ENCODE measurements at places on chromosomes 11 and 22.

GRCh38 chr22:38403812-38404211, 51.2 kb downstream of the KCNJ4 start:
- H3K27me3 ChIP-seq, result no peaks in the 10 kb centered on the region
- DNase-seq, result no peak
- H3K4me1 ChIP-seq, result peaks cover 9% of the 10 kb centered on the region
- H3K36me3 ChIP-seq, result no peaks in the 10 kb centered on the region
- no peak overlapping the region for H3K27ac ChIP-seq
- no peak overlapping the region for H3K4me3 ChIP-seq

DNA sequence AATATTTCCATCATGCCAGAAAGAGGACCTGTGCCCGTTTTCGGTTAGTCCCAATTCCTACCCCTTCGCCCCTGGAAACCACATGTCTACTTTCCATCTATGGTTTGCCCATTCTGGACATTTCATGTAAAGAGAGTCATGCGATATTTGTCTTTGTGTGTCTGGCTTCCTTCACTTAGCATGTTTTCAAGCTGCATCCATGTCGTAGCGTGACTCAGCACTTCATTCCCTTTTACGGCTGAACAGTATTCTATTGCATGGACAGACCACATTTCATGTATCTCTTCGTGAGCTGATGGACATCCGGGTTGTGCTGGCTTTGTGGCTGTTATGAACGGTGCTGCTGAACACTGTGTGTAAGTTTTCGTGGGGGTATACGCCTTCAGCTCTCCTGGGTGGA, 43.4 kb downstream of the SCUBE1 start:
- no peaks in the 10 kb centered on the region for H3K36me3 ChIP-seq
- H3K4me3 ChIP-seq, result no peak overlapping the region
- H3K27me3 ChIP-seq, result no peaks in the 10 kb centered on the region
- no peak overlapping the region for H3K27ac ChIP-seq
- DNase-seq, result no peak
- H3K4me1 ChIP-seq, result peaks cover 55% of the 10 kb centered on the region

- DNase-seq, result no peak
- no peak overlapping the region for H3K27ac ChIP-seq
- H3K36me3 ChIP-seq, result no peaks in the 10 kb centered on the region
- no peak overlapping the region for H3K4me3 ChIP-seq
- no peaks in the 10 kb centered on the region for H3K27me3 ChIP-seq
These were observed 239.9 kb upstream of the ZC3H12C start for GRCh38 chr11:109853156-109853776.

GRCh38 chr11:64745189-64745520, 1.2 kb upstream of the RASGRP2 start:
- DNase-seq, result peak; percentile 76
- H3K4me3 ChIP-seq, result peak overlapping the region; percentile 77
- H3K27me3 ChIP-seq, result peaks cover 64% of the 10 kb centered on the region

- H3K27me3 ChIP-seq, result no peaks in the 10 kb centered on the region
- no peak for DNase-seq
- no peak overlapping the region for H3K4me3 ChIP-seq
These were observed 278.2 kb downstream of the DLG2 start for GRCh38 chr11:85348945-85349344.

GRCh38 chr11:80096736-80097135, 655.9 kb upstream of the TENM4 start:
- no peaks in the 10 kb centered on the region for H3K27me3 ChIP-seq
- no peak for DNase-seq
- H3K4me1 ChIP-seq, result no peaks in the 10 kb centered on the region
- H3K4me3 ChIP-seq, result no peak overlapping the region
- H3K27ac ChIP-seq, result no peak overlapping the region
- H3K36me3 ChIP-seq, result no peaks in the 10 kb centered on the region

DNA sequence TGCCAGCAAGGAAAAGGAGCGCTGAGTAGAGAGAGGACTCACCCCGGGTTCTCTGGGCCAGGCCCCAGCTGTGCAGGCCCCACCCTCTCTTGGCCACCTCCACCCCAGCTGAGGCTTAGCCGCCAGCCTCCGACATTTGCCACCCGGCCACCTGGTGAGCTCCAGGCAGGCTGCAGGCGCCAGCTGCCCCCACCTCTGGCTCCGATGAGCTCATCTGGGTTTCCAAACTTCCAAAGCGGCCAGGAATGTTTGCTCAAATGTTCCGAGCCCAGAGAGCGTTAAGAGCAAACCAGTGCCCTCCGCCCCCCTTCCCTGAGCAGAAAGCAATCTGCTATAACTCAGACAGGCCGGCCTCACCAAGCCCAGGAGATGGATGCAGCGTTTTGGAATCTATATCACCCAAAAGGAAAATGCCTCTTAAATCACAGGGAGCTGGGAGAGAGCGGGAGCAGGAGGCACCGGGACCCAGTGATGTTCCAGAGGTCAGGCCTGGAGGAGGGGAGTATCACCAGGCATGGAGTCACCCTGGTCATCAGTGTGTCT, 9.1 kb upstream of the MN1 start:
- H3K27me3 ChIP-seq, result no peaks in the 10 kb centered on the region
- peak overlapping the region; percentile 26 for H3K27ac ChIP-seq
- no peak overlapping the region for H3K4me3 ChIP-seq
- DNase-seq, result no peak
- H3K36me3 ChIP-seq, result no peaks in the 10 kb centered on the region
- H3K4me1 ChIP-seq, result peaks cover 12% of the 10 kb centered on the region

- no peaks in the 10 kb centered on the region for H3K4me1 ChIP-seq
- H3K4me3 ChIP-seq, result peak within 1 kb of the TSS; percentile 38
- no peak for DNase-seq
- no peaks in the 10 kb centered on the region for H3K36me3 ChIP-seq
These were observed at the start of gene FOLH1 for GRCh38 chr11:49208006-49208721. FOLH1 (minus strand) TSS chr11:49208602; CDS start chr11:49208409, 193 bp downstream.

DNA sequence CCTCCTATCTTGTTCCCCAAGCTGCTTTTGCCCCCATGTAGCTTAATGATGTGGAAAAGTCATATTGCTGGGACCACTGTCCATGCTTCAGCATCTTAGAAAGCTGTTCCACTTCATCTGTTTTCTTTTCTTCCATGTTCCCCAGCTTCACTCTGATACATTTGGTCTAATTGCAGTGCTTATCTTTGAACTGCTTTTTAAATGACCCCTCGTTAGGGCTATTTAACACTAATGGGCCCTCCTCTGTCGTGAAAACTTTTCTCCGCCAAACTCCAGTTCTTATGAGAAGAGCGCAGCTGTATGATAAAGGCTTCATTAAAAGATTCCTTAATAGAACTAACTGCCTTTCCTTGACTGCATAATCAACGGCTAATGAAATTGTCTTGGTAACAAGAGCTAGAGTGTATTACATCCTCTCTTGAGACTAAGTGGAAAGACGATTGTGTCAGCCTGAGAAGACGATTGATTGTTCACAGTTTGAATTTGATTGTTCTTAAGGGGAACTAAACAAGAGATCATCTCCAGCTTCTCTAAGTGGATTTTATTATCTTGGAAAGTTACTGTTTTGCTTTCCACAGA, 165.0 kb upstream of the MTNR1B start:
- no peak overlapping the region for H3K27ac ChIP-seq
- no peaks in the 10 kb centered on the region for H3K36me3 ChIP-seq
- H3K27me3 ChIP-seq, result no peaks in the 10 kb centered on the region
- no peak for DNase-seq
- no peaks in the 10 kb centered on the region for H3K4me1 ChIP-seq

GRCh38 chr11:120792306-120792705, 231.6 kb upstream of the TBCEL start:
- H3K4me3 ChIP-seq, result no peak overlapping the region
- no peaks in the 10 kb centered on the region for H3K4me1 ChIP-seq
- peaks cover 77% of the 10 kb centered on the region for H3K27me3 ChIP-seq
- DNase-seq, result no peak

DNA sequence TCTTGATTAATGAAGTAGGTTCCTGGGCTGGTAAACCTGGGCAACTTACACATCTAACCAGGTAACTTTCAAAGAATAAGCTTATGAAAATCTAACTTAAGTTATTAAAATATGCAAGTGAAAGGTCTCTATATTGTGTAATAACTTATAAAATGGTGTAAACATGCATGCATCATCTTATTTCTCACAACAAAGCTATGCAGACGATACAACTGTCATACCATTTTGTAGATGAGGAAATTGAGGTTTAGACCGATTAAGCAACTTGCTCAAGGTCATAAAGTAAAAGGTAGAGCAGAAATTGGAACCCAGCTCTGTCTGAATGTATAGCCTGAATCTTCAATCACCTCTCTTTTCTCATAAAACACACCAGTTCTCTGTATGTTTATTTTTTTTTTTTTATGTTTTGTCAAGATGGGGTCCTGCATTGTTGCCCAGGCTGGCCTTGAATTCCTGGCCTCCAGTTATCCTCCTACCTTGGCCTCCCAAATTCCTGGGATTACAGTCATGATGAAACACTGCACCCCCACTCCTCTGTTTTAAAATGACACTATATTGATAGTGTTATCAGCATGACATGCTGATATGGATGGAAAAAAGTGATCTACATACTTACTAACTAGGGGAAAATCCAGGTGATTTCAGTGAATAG, 109.6 kb downstream of the SGSM3 start:
- H3K4me1 ChIP-seq, result peaks cover 50% of the 10 kb centered on the region
- no peak for DNase-seq
- H3K4me3 ChIP-seq, result no peak overlapping the region
- H3K27me3 ChIP-seq, result no peaks in the 10 kb centered on the region
- H3K27ac ChIP-seq, result no peak overlapping the region
- no peaks in the 10 kb centered on the region for H3K36me3 ChIP-seq

- no peaks in the 10 kb centered on the region for H3K4me1 ChIP-seq
- no peak for DNase-seq
- H3K27me3 ChIP-seq, result no peaks in the 10 kb centered on the region
- H3K4me3 ChIP-seq, result no peak overlapping the region
These were observed 63.5 kb upstream of the ZC3H12C start for GRCh38 chr11:110029714-110030113.

GRCh38 chr11:3156661-3157311, 8.3 kb downstream of the OSBPL5 start:
- no peak for DNase-seq
- H3K36me3 ChIP-seq, result no peaks in the 10 kb centered on the region
- no peak overlapping the region for H3K4me3 ChIP-seq

DNA sequence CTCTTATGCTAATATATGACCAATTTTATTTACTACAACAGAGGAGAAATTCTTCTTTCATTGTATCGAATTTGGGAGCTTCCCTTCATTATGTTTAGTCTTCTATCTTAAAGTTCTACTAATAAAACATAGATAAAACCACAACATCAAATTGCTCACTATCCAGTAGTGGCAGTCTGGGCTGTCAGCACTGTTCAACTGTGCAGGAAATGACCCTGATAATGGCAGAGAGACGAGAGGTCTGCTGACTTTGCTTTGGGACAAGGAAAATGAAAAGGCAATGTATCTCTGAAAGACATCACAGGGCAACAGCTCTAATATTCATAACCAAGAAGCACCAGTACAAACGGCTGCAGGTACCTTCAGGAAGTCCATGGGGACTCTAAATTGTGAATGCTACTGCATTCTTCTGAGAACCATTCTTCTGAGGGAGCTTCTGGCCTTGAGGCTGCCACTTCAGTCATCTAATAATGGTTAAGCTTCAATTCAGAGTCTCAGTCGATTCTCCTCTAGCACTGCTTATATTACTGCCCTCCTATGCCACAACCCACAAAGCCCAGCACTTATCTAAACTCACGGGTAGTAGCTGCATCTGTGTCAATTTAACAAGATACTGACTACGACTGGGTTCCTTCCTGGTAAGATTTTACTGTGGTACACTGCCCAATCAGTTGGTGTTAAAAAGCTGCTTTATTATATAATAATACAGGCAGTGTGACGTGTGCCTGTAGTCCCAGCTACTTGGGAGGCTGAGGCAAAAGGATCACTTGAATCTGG, 44.2 kb downstream of the CKAP5 start:
- H3K4me1 ChIP-seq, result no peaks in the 10 kb centered on the region
- DNase-seq, result no peak
- peaks cover 4% of the 10 kb centered on the region for H3K36me3 ChIP-seq
- H3K4me3 ChIP-seq, result no peak overlapping the region

- H3K4me3 ChIP-seq, result peak overlapping the region; percentile 31
- H3K4me1 ChIP-seq, result peaks cover 11% of the 10 kb centered on the region
- no peak for DNase-seq
- no peaks in the 10 kb centered on the region for H3K27me3 ChIP-seq
- no peaks in the 10 kb centered on the region for H3K36me3 ChIP-seq
These were observed 16.9 kb downstream of the TSPAN4 start for GRCh38 chr11:859394-860131.

GRCh38 chr11:61075891-61076290, 26.4 kb upstream of the CD5 start:
- H3K36me3 ChIP-seq, result no peaks in the 10 kb centered on the region
- H3K4me1 ChIP-seq, result no peaks in the 10 kb centered on the region
- no peaks in the 10 kb centered on the region for H3K27me3 ChIP-seq
- no peak overlapping the region for H3K27ac ChIP-seq

- peaks cover 28% of the 10 kb centered on the region for H3K4me1 ChIP-seq
- peak overlapping the region; percentile 71 for H3K27ac ChIP-seq
- H3K4me3 ChIP-seq, result peak overlapping the region; percentile 89
- no peaks in the 10 kb centered on the region for H3K27me3 ChIP-seq
- DNase-seq, result no peak
These were observed 1.2 kb upstream of the CCDC86 start for GRCh38 chr11:60840470-60841430.

DNA sequence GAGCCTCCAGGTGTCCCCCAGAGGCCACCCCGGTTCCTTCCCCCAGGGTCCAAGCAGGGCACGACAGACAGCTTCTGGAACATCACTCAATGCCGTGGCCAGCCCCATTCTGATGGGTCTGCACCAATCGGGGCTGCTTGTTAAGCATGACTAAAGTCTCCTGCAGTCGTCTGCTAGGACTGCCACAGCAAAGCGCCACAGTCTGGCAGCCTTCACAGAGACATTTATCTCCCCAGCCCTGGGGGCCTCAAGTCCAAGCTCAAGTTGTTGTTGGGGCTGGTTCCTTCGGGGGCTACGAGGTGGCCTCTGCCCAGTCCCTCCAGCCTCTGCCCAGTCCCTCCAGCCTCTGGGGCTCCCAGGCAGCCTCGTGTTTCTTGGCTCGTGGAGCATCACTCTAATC, 14.0 kb upstream of the CD81 start:
- no peak overlapping the region for H3K4me3 ChIP-seq
- H3K27me3 ChIP-seq, result no peaks in the 10 kb centered on the region
- no peaks in the 10 kb centered on the region for H3K36me3 ChIP-seq
- no peak for DNase-seq
- H3K4me1 ChIP-seq, result peaks cover 4% of the 10 kb centered on the region

DNA sequence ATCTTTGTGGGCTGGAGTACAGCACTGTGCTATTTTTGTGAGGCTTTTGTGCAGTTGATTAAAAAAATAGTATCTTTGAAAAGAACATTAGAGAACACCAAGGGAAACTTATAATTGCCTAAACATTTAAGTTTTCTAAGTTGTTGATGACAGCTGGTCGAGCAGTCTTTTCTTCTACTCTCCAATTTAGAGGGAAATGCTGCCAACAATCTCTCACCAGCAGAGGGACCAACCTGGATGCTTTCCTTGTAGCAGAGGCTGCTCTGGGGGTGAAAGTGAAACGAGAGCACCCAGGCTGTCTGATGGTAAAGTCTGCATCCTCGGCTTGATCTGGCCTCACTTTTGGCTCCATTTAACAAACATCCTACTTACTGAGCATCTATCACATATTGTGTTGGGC, 1286.5 kb upstream of the TENM4 start:
- no peak overlapping the region for H3K4me3 ChIP-seq
- H3K36me3 ChIP-seq, result no peaks in the 10 kb centered on the region
- no peak for DNase-seq
- H3K27ac ChIP-seq, result no peak overlapping the region
- no peaks in the 10 kb centered on the region for H3K27me3 ChIP-seq
- H3K4me1 ChIP-seq, result peaks cover 18% of the 10 kb centered on the region

- no peaks in the 10 kb centered on the region for H3K4me1 ChIP-seq
- H3K36me3 ChIP-seq, result peaks cover 44% of the 10 kb centered on the region
- no peak overlapping the region for H3K27ac ChIP-seq
These were observed 8.8 kb downstream of the TTC38 start for GRCh38 chr22:46276563-46276962.

GRCh38 chr11:58905011-58905720, 34.1 kb upstream of the GLYATL1 start:
- H3K4me3 ChIP-seq, result peak overlapping the region; percentile 36
- peaks cover 7% of the 10 kb centered on the region for H3K4me1 ChIP-seq
- DNase-seq, result no peak
- H3K36me3 ChIP-seq, result no peaks in the 10 kb centered on the region

Data from esophagus squamous epithelium (tissue), 5 donors.